ENCODE measurements at places on chromosomes 11 and 22.

DNA sequence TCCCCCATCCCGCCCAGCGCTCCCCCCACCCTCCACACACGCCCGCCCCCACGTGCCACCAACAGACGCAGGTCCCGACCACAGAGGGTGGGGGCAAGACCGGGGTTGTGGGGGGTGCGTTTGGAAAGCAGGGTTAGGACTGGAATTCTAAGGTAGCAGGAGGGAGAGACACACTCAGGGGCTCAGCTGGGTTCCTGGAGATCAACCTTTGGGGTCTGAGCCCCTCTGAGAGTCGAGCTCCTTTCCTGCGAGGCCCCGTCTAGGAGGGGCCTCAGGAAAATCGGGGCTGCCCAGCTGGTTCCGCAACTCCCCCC is 429 bp downstream of the PGGHG start:
- no peak for DNase-seq

DNA sequence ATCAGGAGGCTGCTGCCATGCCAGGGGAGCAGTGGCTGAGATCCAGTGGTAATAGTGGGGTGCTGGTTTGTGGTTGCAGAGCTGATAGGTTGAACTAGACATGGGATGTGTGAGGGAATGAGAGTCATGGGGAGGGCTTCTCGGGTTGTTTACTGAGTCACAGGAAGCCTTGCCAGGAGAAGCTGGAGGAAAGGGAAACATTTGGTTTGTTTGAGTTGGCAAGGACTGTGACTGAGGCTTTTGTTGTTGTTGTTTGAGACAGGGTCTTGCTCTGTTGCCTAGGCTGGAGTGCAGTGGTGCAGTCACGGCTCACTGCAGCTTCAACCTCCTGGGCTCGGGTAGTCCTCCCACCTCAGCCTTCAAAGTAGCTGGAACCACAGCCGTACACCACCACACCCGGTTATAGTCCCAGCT is 49.3 kb downstream of the CABIN1 start:
- peak; percentile 96 for DNase-seq

GRCh38 chr11:114942207-114942606 is 263.9 kb downstream of the NXPE2 start:
- no peak for DNase-seq

- no peak for DNase-seq
Measured at GRCh38 chr11:73931951-73932350, 18.9 kb upstream of the DNAJB13 start.

GRCh38 chr11:11293798-11294550 is 59.1 kb downstream of the CSNK2A3 start:
- no peak for DNase-seq

DNA sequence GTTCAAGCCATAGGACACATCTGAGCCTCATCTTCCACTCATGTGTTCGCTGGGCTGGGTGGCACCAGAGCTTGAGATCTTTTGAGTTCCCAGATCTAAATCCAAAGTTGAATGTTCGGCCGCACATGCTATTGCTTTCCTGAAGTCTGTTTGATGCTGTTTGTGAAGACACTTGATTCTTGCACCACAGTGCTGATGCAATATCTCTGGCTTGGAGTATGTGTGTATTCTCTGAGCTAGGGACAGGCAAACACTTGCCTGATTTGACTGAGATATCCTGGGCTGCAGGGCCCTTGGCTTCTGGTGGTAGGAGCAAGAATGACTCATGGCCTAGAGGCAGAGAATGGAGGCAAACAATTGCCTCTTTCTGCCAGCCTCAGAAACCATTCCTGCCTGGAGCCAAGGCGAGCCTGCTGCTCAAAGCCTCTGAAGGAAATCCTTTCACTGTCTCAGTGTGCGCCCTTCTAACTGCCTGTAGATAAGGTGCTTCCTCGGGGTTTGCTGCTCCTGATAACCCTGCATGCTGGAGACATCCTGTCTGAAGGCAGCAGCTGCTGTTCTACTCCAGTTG is 73.0 kb downstream of the CYB5R2 start:
- DNase-seq, result peak; percentile 96

DNA sequence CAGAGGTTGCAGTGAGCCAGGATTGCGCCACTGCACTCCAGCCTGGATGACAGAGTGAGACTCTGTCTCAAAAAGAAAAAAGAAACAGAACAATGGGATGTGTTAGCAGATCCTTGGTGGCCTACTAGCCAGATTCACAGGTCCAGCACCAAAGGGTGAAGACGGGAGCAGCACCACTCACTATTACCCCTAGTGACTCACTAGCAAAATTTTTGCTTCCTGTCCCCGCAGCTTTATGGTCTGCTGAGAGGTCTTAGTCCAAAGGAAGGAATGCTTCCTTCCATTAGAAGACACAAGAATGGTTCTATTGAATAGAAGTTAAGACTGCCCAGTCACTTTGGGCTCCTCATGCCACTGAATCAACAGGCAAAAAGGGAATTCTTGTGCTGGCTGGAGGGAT is 35.9 kb upstream of the NUP50 start:
- peak; percentile 22 for DNase-seq

DNA sequence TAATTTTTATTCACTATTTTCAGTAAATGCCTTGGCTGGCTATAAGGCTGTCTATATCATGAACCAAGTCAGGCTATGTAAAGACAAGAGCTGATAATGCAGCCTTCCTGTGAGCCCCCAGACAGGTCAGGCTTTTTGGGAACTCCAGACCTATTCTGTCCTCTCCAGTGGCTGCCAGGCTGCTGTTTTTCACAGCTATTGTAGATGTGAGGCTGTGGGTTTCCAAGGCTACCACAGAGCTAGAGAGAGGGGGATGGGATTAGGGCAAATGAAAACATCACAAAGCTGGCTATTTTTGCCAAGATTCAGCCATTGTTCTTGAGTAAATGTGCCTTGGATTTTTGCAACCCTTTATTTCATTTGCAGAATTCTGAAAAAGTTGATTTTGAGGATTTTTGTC is 55.7 kb upstream of the SORL1-AS1 start:
- DNase-seq, result no peak

DNA sequence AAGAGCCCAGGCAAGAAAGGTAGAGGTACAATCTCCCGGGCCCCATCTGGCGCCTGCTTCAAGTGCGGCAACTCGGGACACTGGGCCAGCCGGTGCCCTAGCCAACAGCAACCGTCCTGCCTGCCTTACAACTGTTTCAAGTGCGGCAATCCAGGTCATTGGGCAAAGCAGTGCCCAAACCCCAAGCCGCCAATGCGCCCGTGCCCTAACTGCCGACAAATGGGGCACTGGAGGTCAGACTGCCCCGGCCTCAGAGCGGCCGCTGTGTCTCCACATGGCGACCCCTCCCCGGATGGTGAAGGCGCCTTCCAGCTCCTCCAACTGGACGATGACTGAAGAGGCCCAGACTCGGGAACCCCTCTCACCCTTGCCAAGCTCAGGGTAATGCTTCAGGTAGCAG is 11.4 kb upstream of the OR56A3 start:
- no peak for DNase-seq

GRCh38 chr11:45212566-45213315 is 66.3 kb downstream of the PRDM11 start:
- DNase-seq, result no peak

GRCh38 chr11:8807544-8808225 is 103.3 kb upstream of the AKIP1 start:
- peak; percentile 83 for DNase-seq

GRCh38 chr11:41522391-41522790 is 62.9 kb upstream of the LRRC4C start:
- peak; percentile 5 for DNase-seq

GRCh38 chr22:43776081-43776670 is 35.9 kb downstream of the EFCAB6 start:
- DNase-seq, result no peak

- DNase-seq, result no peak
Measured at GRCh38 chr11:62428871-62429560, 10.2 kb downstream of the SCGB1A1 start.

- DNase-seq, result peak; percentile 88
Measured at GRCh38 chr11:129364143-129364654, 11.4 kb upstream of the BARX2 start.

GRCh38 chr11:6625156-6625831 is 6.1 kb upstream of the TPP1 start:
- DNase-seq, result no peak

DNA sequence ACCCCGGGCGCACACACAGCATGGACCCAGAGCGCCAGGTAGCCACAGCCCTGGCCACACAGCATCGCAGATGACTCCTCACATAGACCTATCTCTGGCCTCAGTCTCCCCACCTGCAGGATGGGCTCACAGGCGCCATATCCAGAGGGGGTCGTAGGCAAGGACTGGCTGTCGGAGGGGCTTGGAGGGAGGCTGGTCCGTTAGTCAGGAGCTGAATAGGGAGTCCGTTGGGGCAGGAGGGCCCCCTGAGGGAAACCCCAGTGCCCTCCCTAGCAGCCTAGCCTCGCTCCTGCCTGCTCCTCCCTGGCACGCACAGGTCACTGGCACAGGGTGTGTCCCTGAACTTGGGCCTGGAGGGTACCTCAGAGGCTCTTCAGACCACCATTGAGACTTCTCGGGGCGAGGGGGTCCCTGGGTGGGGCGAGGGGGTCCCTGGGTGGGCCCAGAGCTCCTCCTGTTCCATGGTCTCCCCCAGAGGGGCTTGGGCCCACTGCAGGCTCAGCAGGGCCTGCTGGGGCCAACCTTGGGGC is 2.0 kb downstream of the PLXNB2 start:
- DNase-seq, result no peak

DNA sequence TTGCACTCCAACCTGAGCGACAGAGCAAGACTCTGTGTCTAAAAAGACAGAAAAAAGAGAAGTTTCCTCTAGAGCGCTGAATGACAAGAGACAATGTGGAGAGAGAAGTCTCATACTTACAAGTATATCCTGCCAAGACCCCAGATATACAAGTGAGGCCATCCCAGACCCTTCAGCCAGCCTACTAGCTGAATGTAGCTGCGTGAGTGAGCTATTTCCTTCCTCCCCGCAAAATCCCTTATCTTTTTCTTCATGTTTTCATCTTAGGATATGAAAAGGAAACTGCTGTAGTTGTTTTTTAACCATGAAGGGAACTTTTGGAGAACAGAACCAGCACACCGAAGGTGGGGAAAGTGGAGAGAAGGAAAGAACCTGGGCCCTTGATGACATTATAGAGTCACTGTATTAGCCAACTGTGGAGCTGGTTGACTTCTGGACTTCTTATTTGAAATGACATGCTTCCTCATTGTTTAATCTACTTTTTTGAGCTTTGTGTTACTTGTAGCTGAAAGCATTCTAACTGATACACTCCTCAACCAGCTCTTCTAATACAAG is 4.4 kb upstream of the DDX17 start:
- no peak for DNase-seq

- DNase-seq, result no peak
Measured at GRCh38 chr11:111045407-111045803, 200.1 kb upstream of the POU2AF2 start.

GRCh38 chr11:78323363-78323762 is 94.3 kb downstream of the GAB2 start:
- DNase-seq, result no peak

GRCh38 chr22:24975813-24976341 is 23.4 kb downstream of the KIAA1671 start:
- DNase-seq, result peak; percentile 65

GRCh38 chr22:17792854-17793434 is 18.7 kb upstream of the BID start:
- no peak for DNase-seq

DNA sequence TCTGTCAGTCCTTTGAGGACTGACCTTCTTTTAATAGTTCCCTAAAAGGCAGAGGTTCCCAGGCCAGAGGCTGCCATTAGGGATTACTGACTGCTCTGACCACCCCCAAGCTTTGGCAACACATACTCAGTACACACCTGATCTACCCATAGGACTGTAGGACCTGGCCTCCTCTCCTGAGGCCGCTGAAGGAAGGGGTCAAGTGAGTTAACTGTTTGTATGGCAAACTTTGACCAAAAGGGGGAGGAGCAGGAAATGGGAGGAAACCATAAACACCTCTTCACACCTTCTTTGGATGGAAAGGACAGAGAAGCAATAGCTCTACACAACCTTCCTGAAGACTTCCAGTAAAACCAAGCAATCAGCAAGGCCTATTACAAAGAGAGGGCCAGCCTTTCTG is 104.0 kb downstream of the APOL5 start:
- DNase-seq, result no peak

GRCh38 chr11:109911488-109911887 is 181.7 kb upstream of the ZC3H12C start:
- peak; percentile 36 for DNase-seq

DNA sequence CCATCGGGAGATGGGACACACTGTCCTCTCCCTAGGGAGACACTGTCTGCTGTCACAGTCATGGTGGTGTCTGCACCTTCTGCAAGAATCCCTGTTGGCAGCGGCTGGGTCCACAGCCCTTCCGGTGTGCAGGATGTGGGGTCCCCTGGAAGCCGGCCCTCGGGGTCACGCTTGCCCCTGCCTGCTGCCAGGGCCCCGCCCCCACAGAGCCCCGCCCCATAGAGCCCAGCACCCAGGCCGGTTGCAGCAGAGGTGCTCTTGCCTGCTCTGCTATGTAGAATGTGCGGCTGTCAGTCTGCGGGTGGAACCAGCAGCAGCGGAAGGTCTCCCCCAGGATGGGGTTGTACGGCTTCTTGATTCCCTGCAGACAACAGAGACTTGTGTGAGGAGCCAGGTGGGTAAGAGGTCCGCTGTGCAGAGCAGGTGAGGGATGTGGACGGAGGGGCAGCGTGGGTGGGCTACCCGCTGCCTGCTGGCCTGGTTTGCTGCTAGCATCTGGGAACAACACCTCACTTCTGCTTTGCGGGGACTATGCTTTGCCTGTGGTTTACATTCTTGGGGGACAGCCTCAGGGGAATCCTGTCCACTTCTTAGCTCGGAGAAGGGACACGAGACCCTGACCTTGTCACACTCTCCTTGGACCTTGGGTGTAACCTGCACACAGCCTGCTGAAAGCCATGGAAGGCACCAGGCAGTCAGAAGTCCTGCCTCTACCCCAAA is 44.9 kb upstream of the CARS1 start:
- no peak for DNase-seq

DNA sequence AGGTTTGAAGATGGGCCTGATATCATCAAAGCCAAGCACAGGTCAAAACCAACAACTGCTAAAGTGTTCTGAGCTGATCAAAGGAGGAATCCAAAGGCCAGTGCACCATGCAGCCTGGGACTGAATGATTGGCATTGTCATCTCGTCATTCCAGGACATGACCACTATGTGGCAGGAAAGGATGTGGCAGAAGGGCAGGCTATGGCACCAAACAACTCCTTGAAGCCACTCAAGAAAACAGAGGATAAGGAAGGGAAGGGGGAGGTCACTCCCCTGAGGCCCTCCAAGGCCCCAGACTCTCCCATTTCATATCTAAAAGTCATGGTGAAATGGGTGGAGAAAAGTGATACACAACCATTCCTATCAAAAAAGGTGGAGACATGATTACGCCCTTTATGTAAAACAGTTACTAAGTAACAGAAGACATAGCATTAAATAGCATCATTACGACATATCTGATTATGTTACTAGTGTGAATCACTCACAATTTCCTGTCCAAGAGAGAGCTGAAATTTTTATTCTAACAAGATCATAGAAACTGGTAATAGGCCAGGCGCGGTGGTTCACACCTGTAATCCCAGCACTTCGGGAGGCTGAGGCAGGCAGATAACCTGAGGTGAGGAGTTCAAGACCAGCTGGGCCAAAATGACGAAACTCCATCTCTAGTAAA is 49.3 kb downstream of the AHNAK start:
- DNase-seq, result peak; percentile 79

Data from fibroblast of pulmonary artery (primary cell).